ENCODE measurements at places on chromosomes 3 and 15.

- no peak for DNase-seq
Measured at GRCh38 chr3:169389211-169389924, 274.1 kb downstream of the MECOM start.

GRCh38 chr3:17013050-17013449, 128.3 kb downstream of the PLCL2 start:
- no peak for DNase-seq

DNA sequence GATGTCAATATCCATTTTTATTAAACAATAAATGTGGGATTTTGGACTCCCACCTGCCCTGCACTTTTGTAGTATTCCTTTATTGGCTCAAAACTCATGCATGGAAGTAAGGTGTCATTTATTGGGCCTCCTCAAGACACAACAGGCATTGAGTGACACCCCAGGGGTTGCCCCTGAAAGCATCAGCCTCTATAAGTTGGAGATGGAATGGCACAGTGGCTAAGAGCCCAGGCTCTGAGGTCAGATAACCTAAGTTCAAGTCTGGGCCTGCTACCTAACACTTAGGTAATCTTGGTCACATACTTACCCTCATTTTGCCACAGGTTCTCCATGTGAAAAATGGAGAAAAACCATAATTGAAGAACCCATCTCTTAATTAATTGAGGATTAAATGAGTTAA, 4.6 kb downstream of the CAPN3 start:
- DNase-seq: no peak

- peak; percentile 72 for DNase-seq
Measured at GRCh38 chr3:186277268-186277909, 84.6 kb downstream of the DGKG start.

- no peak for DNase-seq
Measured at GRCh38 chr3:50122071-50122470, 33.1 kb upstream of the SEMA3F start.

GRCh38 chr3:110623571-110623970, 448.0 kb upstream of the NECTIN3 start:
- no peak for DNase-seq

- peak; percentile 19 for DNase-seq
Measured at GRCh38 chr3:71252466-71252865, 331.1 kb downstream of the FOXP1 start.

- DNase-seq: peak; percentile 11
Measured at GRCh38 chr3:57164217-57164656, 916 bp downstream of the IL17RD start.

Measured in amniotic epithelial cell (primary cell).